ENCODE measurements at places on chromosomes 5 and 9. TPM values are rescaled to one million over a fixed set of nuclear protein-coding genes. Genes with fewer than 3 reads are reported as not detected.

ORM2 gene
- total RNA-seq, result not detected

SLC23A1 gene
- 0.76 TPM for total RNA-seq

ZNG1F gene
- total RNA-seq, result 18.1 TPM

HAPLN1 gene
- 0.04 TPM for total RNA-seq

BSPRY gene
- not detected for total RNA-seq
